Skin of body (tissue), 3 donors: ENCODE measurements at places on chromosomes 7 and 10. TPM values are rescaled to one million over a fixed set of nuclear protein-coding genes. Genes with fewer than 3 reads are reported as not detected.

Gene C7orf33
- not detected for total RNA-seq

Gene CCDC6
- 36.9 TPM for total RNA-seq

Gene NPFFR1
- total RNA-seq, result 0.59 TPM

Gene PSTK
- 4.1 TPM for total RNA-seq

Gene ARHGEF35
- 10.3 TPM for total RNA-seq

Gene LRRC61
- total RNA-seq, result 3.0 TPM

Gene TLL2
- total RNA-seq, result 0.20 TPM

Gene MYL10
- 3.2 TPM for total RNA-seq

- DNase-seq, result no peak
Observed at GRCh38 chr7:108310351-108310750, 145.9 kb downstream of the NRCAM start.

GRCh38 chr7:89265631-89266030 lies 470.1 kb upstream of the TEX47 start:
- DNase-seq, result no peak

DNA sequence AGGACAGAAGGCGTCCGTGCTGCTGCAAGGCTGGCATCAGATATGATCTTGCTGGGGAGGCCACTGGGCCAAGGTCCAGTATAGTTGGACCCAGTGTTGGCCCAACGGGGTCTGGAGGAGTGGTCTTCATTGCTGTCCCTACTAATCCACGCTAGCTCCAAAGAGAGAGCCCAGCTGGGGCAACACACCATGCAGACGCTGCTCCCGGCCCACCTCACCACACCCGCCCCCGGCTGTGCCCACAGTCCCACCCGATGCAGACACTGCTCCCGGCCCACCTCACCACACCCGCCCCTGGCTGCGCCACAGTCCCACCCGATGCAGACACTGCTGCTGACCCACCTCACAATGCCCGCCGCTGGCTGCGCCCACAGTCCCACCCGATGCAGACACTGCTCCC lies 121.5 kb downstream of the VIPR2 start:
- DNase-seq, result no peak

- no peak for DNase-seq
Observed at GRCh38 chr10:87545783-87546182, 41.1 kb downstream of the MINPP1 start.

DNA sequence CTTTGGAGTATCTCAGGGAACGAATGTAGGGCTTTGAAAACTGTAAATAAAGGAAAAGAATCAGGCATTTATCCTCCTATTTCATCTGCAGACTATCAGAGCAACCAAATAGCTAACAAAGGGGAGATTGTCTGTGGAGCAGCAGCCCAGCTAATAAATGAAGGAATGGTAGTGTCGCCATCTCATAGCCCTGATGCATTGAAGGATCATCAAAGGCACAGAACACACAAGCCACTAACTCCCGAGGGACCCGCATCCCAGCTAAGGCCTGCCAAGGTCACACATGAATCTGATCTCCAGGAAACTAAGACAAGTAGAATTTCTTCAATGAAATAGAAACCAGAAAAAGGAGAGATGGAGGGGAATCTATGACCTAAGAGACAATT lies 38.2 kb downstream of the CALML5 start:
- peak; percentile 21 for DNase-seq

GRCh38 chr10:80459047-80459865 lies 5.1 kb downstream of the TSPAN14 start:
- peak; percentile 39 for DNase-seq

DNA sequence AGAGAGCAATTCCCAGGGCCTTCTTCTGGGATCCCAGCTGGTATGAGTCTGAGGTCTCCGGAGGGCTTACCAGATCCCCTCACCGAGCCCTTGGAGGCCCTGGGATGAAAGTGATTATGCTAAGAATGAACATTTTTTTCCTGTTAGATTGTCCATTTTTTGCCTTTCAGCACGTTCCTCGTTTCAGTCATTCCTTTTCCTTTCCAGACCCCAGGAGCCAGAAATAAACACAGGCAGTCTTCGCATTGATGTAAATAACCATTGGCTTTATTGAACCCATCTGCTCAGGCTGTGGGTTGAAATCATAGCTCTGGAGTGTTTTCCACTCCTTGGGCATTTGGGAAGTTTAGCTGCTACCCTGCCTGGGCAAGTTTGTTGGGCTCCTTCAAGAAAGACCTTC lies 320.9 kb upstream of the AUTS2 start:
- DNase-seq, result peak; percentile 63

DNA sequence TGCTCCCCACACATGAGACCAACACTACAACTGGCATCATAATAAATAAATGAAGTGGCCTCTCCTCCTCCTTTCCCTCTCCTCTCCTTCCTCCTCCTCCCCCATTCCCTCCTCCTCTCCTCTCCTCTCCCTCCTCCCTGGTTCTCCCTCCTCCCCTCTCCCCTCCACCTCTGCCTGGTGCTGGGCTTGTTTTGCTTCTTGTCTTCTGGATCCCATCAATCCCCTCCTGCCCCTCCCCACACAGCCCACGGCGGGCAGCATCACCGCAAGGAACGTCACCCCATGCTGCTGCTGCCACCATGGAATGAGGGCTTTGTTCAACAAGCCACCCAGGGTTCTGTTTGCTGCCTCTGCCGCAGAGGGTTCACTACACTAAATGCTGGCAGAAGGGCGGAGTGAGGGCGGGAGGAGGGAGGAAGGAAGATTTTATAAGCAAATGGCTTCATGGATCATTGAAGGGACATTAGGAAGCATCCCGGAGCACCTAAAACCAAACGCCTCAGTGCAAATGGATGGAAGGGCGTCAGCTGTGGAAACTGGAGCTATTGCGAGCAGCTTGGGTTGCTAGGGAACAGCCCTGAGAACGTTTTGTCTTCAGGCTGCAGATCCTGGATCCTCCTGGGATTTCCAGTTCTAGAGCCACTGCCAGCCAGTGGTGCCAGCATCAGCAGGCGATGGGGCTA lies 379.7 kb upstream of the ZMIZ1 start:
- DNase-seq, result peak; percentile 71

- DNase-seq, result peak; percentile 78
Observed at GRCh38 chr10:52146766-52147165, 167.3 kb upstream of the DKK1 start.

DNA sequence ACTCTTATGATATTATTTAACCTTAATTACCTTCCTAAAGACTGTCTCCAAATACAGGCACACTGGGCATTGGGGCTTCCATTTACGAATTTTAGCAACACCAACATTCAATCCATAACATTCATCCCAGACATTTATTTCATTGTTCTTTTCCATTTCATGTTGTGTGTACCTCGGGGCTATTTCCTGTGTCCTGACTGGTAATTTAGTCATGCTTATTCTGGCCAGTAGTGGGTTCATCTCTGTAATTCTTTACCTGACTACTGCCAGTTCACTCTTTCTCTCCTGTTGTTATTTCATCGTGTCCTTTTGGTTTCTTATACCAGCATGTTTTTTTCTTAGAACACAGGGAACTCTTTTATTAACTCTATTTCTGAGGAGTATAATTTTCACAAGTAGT lies 225.7 kb downstream of the PLXDC2 start:
- no peak for DNase-seq
